Transverse colon (tissue), 4 donors: ENCODE measurements at places on chromosomes 1 and 21. TPM values are rescaled to one million over a fixed set of nuclear protein-coding genes. Genes with fewer than 3 reads are reported as not detected.
A peak's percentile ranks its signal among the peaks of the same experiment; 100 is the strongest.

The NUDT4B gene
- 59.0 TPM for total RNA-seq

The ZP4 gene
- total RNA-seq, result not detected

DNA sequence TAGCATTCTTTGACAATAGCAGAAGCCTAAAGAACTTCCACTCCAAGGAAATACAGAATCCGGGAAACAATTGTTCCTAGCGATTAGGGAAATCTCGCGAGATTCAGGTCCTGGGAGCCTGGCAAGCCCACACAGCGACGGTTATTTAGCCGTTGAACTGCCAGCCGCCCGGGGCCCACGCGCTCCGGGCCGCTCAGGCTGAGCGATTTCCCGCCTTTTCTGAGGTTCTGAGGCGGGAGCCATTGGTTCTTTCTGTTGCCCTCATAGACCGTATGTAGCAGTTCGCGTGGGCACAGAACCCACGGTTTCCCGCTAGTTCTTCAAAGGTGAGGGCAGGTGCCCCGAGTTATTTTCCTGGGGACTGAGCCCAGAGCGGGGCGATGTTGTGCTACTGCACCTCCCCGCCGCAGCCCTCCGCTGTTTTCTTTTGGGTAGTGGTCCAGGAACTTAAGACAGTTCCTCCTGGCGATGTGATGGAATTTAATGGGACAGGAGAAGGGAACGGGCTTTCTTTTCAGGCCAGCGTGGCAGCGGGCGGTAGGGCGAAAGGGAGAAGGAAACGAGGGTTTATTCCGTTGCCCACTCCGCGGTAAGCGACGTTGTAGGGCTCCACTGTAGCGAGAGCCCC, at the start of gene SYCP1:
SYCP1 (plus strand) TSS at position 171 of the 628 bp plus-strand sequence. CDS start 602 bp downstream, outside the sequence.
- peaks cover 3% of the 10 kb centered on the region for H3K4me1 ChIP-seq
- H3K36me3 ChIP-seq, result no peaks in the 10 kb centered on the region
- no peak for DNase-seq
- H3K4me3 ChIP-seq, result no peak within 1 kb of the TSS
- peaks cover 33% of the 10 kb centered on the region for H3K27me3 ChIP-seq

GRCh38 chr21:45295576-45296365, 8.1 kb upstream of the POFUT2 start:
- peak overlapping the region; percentile 88 for H3K27ac ChIP-seq
- H3K36me3 ChIP-seq, result no peaks in the 10 kb centered on the region
- peaks cover 30% of the 10 kb centered on the region for H3K4me1 ChIP-seq
- DNase-seq, result peak; percentile 26
- no peak overlapping the region for H3K4me3 ChIP-seq

DNA sequence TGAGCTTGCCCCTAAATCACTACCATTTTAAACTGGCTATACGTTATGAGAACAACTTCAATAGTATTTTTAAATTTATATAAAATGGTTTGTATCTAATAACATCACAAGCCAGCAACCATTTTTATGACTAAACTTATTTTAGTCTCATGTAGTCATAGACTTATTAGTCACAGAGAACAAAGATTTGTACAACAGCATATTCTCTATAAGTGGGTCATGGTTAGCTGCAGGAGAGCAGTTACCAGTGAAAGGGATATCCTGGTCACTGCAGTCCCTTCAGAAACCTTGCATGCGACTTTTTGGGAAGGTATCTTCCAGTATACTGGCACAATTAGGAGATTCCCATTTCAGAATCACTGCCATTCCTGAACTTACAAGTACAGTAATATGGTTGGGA, 90.0 kb downstream of the HFM1 start:
- H3K4me1 ChIP-seq, result no peaks in the 10 kb centered on the region
- H3K4me3 ChIP-seq, result no peak overlapping the region
- H3K27ac ChIP-seq, result no peak overlapping the region
- no peaks in the 10 kb centered on the region for H3K36me3 ChIP-seq
- DNase-seq, result no peak
- H3K27me3 ChIP-seq, result no peaks in the 10 kb centered on the region
